GM12892 (cell line): ENCODE measurements at places on chromosomes 2 and 18.

DNA sequence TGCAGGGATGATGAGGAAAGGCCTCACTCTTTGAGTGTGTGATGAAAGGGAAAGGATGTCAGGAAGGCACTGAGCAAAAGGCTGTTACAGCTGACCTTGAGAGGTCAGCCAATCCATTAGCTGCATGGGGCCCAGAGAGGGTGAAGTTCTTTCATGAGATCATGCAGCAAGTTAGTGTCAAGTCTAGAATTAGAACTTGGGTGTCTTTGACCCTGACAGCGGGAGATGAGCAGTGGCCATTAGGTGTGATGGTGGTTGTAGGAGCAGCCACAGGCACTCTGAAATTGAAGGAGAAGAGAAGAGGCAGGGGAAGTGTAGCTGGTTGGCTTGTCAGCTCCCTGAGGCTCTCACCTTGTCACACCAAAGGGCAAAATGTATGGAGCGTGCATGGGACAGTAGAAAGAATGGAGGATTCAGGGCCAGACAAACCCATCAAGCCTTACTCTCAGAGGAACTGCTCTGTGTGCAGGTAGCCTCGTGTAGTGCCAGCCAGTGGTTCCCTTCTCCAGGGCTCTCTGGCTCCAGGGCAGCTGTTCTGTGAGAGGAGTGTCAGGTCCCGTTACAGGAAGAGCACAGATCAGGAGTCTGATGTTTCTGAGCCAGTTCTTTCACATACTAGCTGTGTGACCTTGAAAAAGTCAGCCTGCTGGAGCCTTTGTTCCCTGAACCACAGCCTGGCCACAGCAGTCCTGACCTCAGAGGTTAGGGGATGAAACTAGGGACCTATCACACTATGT is 35.9 kb downstream of the MAP4K4 start:
- no peak for DNase-seq

DNA sequence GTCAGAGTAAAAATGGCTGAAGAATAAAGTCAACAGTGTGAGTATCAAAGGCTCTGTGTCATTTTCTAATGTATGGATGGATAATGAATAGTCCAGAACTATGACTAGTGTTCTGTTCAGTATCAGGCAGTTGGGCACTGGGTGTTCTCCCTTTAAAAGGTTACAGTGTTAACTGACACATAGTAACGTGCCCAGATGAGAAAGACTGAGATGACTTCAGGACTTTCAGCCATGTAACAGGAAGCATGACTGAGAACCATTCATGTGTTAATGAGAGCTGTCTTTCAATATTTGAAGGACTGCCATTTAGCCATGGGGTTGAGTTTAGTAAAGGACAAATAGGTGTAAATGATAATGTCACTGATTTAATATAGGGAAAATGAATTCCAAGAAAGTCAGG is 187.1 kb downstream of the GULP1 start:
- no peak for DNase-seq

- no peak for DNase-seq
These were observed 264.9 kb downstream of the MREG start for GRCh38 chr2:215748446-215748845.

GRCh38 chr2:74532222-74532621 is 2.5 kb downstream of the HTRA2 start:
- no peak for DNase-seq

DNA sequence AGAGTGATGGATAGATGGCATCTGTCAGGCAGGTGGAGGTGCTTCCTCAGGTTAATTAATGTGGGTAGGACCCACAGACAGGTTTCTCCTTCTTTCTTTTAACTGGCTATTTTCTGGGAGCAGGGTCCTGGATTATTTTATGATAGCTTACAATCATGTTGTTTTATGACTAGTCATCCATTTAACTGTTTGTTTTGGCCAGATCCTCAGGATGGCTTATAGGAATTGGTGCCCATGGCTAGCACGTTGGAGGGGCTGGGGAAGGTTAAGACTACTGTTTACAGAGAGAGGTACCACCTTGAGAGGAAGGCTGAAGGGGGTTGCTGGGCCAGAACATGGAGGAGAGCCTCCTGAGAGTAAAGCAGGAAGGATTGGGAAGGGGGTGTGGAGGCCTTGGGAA is 78.0 kb upstream of the MGAT5 start:
- DNase-seq = no peak
